T-helper 2 cell (primary cell): ENCODE measurements at places on chromosomes 11 and 22.

DNA sequence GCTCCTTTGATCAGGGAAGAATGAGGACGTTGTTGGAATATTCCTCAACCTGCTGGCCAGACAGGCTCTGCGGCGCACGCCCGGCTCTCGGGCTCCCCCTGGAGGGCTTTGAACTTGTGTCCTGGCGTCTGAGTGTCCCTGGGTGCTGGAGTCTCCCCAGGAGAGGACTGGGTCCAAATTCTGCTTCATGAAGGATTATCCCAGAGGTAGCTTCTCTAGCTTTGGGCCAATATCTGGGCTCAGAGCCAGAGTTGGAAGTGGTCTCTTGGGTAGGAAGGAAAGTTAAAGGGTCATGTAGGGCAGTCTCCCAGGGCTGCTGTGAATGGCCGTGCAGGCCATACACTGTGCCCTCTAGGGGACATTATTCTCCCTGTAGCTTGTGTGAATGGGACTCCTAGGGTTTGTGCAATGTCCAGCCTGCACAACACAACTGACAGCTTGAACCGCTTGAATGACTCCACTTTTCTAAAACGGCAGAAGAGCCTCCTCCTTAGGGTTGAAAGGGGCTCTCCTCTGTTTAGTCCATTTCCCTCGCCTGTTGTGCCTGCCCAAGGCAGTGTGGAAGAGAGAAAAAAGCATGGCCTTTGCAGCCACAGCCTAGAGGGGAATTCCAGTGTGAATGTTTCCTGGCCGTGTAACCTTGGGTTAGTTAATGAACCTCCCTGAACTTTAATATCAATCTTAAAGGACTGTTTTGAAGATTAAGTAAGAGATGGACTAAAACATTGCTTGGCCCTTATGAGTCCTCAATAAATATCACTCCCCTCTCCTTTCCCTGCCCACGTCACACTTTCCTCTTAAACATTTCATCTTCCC, 111.2 kb upstream of the THY1 start:
- DNase-seq, result no peak

DNA sequence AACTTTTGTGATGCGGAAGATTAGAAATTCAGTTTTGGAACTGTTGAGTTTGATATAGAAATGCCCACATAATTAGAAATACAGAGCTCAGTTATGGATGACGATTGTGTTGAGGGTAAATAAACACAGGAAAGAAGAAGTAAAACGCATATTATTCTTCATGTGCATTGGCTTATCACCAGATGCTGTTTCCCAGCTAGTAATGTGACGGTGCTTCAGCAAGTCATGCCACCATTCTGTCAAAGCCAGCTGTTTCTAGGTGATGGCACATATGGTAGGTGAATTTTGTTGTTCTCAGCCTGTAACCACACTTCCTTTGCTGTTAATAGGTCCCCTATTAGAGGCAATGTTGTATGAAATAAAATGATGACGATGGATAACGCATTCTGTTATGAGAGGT, 68.9 kb downstream of the C11orf65 start:
- no peak for DNase-seq

GRCh38 chr11:1852877-1853276, at the start of gene LSP1:
LSP1 (plus strand) TSS chr11:1853084; CDS start chr11:1853145, 61 bp downstream.
- peak; percentile 98 for DNase-seq

- no peak for DNase-seq
These were observed 43.8 kb downstream of the TRIOBP start for GRCh38 chr22:37740455-37741311.

DNA sequence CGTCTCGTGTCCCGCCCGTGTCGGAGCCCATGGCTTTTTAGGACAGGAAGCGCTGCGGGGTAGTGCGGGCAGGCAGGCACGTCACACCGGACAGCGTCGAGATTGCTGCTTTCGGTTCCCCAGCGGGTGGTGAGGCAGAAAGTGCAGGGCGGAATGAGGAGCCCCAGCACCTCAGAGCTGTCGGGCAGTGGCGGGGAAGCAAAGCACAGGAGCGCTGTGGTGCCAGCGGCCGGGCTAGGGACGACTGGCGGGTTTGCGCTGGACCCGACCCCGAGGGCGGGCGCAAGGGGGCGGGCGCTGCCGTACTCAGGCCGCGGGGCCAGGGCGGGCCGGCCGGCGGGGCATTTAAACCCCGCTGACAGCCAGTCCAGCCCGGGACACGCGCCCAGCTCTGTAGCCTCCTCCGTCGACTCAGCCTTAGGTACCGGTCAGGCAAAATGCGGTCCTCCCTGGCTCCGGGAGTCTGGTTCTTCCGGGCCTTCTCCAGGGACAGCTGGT, at the start of gene SLC37A2:
SLC37A2 (plus strand) TSS at position 375 of the 498 bp plus-strand sequence; CDS start at position 438, 63 bp downstream.
- DNase-seq, result no peak

- no peak for DNase-seq
These were observed 67.1 kb downstream of the CD82 start for GRCh38 chr11:44632466-44633123.

GRCh38 chr22:32579529-32580220, 105.1 kb downstream of the FBXO7 start:
- DNase-seq, result no peak

- DNase-seq, result no peak
These were observed 64.3 kb downstream of the NAT10 start for GRCh38 chr11:34169686-34170085.

DNA sequence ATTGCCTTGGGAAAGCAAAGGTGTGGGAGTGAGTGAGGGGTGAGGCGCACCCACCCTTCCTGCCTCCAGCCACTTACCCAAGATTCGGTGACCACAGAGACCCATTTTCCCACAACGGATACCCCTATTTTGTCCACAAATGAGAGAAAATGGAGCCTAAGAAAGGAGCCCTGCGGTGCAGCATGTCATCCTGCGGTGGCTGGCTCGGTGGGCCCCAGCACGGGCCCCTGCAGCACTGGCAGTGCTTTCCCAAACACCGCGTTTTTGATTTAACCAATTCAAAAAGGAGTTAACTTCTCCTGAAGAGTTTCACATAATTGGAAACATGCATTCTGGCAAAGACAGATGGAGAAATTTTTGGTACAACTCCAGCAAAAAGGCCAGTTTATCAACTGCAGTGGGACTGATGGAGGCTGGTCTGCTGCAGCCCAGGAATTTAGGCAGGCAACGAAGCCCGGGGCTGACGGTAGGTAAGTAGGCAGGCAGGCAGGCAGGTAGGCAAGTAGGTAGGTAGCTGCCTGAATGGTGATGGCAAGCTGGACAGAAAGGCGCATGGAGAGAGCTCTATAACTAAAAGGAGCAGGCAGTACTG, 84.2 kb downstream of the FDX1 start:
- DNase-seq, result no peak

GRCh38 chr11:36702330-36703054, 104.5 kb upstream of the RAG2 start:
- DNase-seq, result no peak

DNA sequence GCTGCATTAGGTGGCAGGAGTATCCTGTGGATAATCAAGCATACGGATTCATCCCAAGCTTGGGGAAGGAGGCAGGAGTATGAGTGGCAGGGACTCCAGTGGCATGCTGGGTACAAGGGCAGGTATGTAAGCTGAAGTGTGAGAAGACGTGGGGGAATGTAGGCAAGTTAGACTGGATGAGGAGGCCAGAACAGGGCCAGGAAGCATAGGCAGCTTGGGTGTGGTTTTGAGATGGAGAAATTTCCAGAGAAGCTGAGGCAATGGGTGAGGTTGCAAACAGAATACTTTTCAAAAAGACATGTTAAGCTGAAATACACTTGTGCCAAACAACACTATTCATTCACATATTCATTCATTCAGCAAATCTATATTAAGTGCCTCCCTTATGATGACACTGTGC, 43.1 kb upstream of the AMOTL1 start:
- DNase-seq, result no peak

DNA sequence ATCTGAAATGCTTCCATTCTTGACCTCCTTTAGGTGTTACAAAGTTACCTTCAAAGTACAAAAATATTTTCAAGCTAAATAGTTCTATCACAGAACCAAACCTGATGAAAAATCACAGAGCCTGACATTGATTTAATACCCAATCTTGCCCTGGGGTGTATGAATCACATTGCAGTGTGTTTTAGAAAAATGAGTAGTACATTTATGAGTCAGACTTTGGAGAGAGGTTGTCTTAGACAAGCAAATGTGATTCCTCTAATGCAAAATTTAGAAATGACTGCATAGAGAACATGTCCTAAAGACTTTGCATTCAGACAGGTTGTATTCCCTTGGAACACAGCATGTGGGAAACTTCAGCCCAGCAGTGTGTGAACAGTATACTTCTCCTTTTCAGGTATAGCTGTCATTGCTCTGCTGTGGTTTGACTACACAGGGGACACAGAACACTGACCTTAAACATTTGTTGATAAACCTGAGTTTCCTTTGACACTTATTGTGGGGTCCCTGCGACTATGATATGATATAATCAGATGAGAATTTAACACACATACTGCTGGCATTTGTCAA, 972.1 kb downstream of the JRKL start:
- DNase-seq, result no peak

- no peak for DNase-seq
These were observed 85.5 kb downstream of the AMBRA1 start for GRCh38 chr11:46508360-46508759.

GRCh38 chr11:123264431-123264780, 69.4 kb upstream of the CLMP start:
- no peak for DNase-seq

- DNase-seq, result no peak
These were observed 171.3 kb downstream of the BLID start for GRCh38 chr11:121944556-121945230.

DNA sequence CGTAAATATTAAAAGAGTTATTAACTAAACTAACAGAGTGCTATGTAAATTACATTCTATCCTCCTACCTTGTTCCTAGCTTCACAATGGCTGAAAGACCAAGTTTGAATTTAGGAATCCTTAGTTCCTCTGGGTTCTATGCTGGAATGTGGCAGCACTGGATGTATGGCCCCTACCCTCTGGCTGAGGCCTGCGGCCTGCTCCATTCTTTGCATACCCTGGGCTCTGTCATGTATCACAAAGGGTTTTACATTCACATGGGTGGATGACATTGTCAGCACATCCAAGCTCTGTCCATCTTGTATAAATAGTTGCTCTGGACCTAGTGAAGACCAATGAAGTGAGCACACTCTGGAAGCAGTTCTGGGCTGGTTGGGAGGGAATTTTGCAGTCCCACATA, 54.5 kb downstream of the AASDHPPT start:
- DNase-seq, result no peak

DNA sequence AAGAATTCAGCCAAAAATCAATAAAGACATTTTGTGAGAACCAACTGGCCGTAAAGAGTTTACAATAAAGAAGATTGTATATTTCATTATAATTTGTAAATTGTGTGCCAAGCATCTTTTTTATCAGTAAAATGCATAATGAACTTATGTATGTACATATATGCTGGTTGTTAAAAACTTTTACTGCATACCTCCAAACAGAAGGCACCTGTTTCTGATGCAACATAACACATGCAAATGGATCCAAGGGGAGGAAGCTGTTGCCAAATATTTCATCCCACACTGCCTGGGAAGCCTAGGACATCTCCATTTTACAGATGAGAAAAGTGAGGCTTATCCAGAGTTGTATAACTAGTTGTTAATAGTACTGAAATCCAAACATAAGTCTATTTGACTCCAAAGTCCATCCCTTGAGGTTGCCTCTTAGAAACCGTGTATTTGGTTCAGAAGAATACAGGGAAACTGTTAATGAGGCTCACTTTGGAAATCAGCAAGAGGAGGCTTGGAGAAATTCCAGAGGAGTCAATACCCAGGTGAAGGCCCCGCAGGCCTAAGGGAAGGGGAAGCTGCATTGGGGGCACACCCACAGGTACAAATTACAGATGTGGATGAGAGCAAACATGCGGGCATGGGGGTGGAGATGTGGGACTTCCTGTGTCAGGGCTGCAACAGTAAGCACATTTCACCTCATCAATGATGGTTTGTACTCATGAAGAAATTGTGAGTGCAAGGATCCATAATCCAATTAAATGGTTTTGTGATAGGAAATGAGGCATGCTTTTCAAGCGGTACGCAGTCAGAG, 51.1 kb downstream of the RCN1 start:
- DNase-seq, result no peak

DNA sequence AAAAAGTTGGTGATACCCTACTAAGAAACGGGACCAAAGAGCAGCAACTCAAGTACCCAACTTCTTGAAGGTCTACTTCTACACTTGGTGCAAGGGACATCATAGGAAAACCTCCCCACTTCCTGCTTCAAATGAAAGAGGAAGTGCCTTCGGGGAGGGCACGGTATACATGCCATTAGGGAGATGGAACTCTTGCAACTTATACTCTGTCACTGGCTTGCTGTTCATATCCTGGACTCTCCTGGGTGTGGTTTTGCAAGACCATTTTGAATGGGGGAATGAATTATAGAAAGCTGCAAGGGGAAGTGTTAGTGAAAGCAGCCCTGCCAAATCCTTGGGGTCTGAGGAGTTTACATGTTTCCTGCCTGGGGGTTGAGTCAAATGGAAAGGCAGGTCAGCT, 41.9 kb downstream of the CSNK2A3 start:
- DNase-seq, result no peak
